Non-pigmented ciliary epithelial cell (primary cell): ENCODE measurements at places on chromosomes 5 and 9.

- peak; percentile 91 for DNase-seq
Measured at GRCh38 chr9:72557549-72557948, 36.1 kb downstream of the TMC1 start.

GRCh38 chr5:173618927-173619519, 2.6 kb upstream of the BOD1 start:
- DNase-seq, result no peak

- DNase-seq, result no peak
Measured at GRCh38 chr9:116002624-116003023, 151.0 kb upstream of the PAPPA start.

DNA sequence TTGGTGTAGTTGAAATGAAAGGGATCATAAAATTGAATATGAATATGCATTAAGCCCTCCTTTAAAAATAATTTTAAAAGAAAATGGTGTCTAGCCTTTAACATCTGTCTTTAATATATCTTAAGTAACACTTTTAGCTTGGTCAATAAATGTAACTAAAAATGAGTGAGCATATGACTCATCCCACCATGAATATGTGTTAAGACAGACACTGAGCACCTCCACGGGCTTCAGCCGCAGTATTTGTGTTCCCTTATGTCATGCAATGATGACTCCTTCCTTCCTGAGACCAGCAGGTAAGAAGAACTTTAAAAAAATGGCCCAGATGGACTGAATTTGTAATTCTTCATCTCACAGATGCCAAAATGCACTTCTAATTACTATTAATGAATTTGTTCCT, 563.2 kb downstream of the NR2F1-AS1 start:
- DNase-seq, result peak; percentile 45

DNA sequence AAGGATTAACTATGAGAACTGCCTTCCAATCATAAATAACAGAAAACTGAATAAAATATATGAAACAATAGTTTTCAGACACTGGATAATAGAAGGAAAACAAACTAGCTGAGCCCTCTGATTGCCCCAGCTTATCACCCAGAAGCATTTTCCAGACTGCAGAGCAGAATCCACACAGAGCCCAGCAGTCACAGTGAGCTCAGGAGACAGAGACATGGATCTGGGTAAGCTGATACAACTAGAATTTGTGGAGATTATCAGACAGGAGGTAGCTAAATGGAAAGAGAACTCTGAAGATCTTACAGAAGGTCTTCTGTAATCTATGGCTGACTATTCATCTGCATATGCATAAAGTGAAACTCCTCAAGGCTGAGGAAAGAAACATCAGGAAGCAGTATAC, 128.8 kb downstream of the NR2F1-AS1 start:
- DNase-seq, result no peak

DNA sequence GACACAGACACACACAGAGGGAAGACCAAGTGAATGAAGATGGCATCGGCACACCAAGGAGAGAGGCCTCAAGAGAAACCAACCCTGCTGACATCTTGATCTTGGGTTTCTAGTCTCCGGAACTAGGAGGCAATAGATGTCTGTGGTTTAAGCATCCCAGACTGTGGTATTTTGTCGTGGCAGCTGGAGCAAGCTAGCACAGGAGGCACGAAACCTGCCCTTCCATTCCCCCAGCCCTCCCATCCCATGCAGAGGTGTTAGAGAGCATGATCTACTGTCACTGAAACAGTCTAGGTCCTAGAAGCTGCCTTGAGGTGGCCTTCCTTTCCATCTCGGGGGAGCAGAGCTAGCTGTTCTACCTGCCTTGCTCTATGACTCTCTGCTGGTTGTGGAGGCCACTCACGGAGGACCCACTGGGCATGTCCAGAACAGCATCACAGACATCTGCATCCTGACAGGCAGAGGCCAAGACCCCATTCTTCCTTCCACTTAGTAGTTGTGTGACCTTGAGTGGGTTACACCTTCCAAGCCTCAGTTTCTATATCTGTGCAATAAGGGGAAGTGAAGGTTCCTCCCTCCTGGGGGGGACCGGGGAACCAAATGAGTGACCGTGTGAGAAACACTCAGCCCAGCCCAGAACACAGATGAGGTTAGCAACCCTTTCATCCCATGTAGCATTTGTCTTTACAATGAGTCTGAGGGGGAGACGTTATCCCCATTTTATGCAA, 134.3 kb upstream of the BOD1 start:
- DNase-seq, result no peak

- DNase-seq, result no peak
Measured at GRCh38 chr5:108386345-108387061, 4.6 kb upstream of the FBXL17 start.

- DNase-seq, result no peak
Measured at GRCh38 chr5:115214541-115214940, 44.8 kb upstream of the TRIM36 start.

DNA sequence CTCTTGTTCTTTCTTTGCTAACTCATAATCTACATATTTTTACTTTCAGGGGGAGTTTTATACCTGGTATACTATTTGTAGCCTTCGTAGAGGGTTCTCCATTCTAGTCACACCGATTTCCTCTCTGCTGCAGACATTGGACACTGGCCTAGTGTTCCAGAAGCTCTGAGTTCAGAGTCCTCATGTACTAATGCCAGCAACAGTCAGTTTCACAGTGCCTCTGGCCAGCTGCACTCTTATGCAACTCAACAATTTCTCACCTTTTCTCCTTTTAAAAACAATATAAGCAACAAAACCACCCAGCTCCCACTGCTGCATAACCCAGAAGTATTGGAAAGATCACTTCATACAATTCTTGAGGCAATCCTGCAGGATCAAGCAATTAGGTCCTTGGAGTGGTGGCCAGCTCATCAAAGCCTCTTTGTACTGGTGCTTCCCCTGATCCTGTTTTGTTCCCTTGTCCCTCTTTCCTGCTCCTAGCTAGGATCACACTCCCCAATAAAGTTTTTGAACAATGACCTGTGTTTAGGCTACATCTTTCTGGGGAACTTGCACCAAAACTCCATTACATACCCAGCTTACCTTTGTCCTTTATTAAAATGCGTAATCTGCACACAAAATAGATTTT, 98.1 kb upstream of the TUT7 start:
- no peak for DNase-seq

DNA sequence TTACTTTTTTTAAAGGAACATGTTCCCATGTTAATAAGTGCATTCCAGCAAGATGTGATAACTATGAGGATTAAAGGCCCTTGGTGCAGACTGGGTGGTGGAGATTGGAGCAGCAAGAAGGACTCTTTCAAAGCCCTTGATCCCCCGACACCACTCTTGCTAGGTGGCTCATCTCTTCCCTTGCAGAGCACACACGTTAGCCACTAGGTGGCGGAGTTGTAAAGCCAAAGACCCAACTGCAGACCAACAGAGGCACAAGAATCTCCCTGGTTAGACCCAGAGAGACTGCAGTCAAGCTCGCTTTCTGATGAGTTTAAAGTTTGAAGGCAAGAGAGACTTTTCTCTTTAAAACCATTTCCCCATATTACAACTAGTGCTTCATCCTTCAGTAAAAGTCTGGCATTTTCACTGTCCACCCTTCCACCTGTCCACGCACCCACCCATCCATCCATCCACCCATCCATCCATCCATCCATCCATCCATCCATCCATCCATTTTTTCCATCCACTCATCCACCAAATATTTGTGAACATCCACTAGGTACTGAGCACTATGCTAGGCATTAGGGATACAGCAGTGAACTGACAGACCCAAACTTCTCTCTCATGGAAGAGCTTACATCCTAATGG, 226.9 kb downstream of the MSX2 start:
- peak; percentile 56 for DNase-seq

DNA sequence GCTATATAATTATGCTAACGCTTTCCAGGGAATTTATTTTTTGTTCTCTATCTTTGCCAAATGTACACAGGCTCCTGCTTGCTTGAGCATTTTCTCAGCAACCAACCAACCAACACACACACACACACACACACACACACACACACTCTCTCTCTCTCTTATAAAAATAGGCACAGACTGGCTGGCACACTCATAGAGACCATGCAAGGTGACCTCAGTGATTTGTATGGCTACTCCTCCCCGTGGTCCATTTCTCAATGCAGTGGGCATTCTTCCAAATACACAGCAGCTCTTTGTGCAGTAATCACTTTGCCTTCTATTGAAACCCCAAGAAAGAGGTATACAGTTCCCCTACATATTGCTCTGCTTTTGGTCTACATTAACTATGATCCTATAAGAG, 416.0 kb downstream of the MAN2A1 start:
- no peak for DNase-seq
